Stimulated activated CD8-positive, alpha-beta memory T cell treated with anti-CD3 and anti-CD28 coated beads, Interleukin-7, amount 100 ng/mL, for 1 hour (primary cell): ENCODE measurements at places on chromosomes 1 and 21.

DNA sequence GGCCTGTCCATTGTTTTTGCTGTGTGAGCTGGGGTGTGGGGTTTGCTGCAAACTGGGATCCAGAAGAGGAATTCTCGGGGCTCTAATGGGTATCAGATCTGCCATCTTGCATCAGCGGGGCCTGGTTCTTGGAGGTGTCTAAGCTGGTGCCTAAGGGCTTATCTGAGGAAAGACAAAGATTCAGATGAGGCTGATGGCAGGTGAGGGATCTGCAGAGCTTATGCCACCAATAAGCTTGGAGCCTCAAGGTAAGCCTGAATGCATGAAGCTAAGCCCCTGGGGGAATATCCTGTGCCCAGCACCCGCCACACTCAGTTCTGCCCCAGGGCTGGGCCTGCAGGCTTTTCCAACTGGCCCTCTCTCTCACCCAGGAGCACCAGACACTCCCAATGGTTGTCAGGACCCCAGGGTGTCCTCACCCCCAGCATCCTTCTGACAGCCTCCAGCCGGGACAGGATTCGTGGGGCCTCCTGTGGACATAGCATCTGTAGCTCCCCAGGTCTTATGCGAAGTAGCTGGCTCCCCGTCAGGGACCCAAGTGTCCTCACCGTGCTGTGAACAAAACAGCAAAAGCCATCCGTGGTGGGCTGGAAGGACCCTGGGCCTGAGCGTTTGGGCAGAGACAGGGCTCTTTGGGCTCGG lies 9.5 kb upstream of the GSTM3 start:
- DNase-seq, result no peak

GRCh38 chr1:93690921-93691789 lies 9.5 kb upstream of the BCAR3 start:
- DNase-seq, result no peak

DNA sequence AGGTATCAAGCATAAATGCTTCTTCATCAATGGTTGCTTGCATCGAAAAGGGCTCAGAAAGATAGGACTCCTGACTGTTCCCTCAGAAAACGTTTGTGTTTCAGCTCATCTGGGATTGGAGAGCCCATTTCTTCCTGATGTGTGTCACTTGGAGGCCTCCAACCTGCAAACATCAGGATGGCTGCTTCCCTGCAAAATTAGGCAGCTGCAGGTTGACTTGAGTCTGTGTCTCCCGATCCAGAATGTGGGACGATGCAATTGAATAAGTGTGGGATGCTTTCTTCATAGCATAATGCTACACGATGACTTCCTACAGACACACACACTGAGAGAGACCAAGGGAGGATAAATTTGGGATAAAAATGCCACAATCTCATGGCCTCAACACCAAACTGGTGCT lies 42.2 kb downstream of the OLIG1 start:
- no peak for DNase-seq

DNA sequence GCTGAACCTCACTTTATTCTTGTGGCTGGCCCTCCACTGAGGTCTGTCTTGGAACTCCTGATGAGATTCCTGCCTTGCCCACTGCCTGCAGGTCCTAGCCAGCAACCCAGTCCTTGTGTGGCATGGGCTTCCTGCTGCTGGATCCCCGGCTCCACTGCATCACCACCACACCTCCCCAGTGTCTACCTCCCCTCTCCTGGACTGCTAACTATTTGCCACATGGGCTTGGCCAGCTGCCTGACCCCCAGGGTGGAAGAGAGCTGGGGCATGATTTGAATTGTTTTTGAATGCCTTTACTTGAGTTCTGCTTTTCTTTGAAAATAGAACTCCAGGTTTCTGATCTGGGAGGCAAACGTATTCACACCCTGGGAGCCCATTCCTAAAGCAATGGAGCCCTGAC lies 41.2 kb downstream of the SPAG17 start:
- DNase-seq, result no peak

GRCh38 chr1:14320986-14321385 lies 277.5 kb upstream of the KAZN start:
- DNase-seq, result no peak

GRCh38 chr1:66033781-66034180 lies 241.1 kb downstream of the PDE4B start:
- DNase-seq, result no peak

- DNase-seq, result no peak
Observed at GRCh38 chr21:44761011-44761729, 40.5 kb downstream of the UBE2G2 start.

DNA sequence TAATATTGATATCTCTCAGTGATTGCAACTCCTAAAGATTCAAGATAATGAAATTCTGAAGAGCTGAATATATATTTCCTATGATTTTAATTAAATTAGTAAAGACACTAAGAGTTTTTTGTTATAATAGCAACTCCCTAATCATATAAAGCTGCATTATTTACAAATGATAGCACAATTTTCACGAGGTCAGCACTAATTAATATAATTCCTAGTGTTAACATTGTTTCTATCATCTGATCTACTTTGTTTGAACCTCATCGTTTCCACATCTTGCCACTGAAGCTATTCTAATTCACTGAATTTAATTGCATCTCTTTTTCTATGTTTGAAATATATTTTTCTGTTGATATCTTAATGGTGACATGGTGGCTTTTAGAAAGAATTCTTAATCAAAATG lies 279.1 kb upstream of the ADGRL4 start:
- no peak for DNase-seq

DNA sequence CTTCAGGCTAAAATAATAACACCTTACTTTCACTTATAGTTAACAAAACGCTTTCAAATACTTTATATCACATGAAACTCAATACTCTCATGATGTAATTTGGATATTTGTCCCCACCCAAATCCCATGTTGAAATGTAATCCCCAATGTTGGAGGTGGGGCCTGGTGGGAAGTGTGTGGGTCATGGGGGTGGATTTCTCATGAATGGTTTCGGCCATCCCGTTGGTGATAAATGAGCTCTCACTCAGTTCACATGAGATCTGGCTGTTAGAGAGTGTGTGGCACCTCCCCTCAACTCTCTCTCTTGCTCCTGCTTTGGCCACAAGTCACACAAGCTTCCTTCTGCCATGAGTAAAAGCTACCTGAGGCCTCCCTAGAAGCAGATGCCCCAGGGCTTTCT lies 22.5 kb upstream of the PTGFRN start:
- no peak for DNase-seq

- no peak for DNase-seq
Observed at GRCh38 chr1:160636076-160636475, 10.8 kb downstream of the SLAMF1 start.

DNA sequence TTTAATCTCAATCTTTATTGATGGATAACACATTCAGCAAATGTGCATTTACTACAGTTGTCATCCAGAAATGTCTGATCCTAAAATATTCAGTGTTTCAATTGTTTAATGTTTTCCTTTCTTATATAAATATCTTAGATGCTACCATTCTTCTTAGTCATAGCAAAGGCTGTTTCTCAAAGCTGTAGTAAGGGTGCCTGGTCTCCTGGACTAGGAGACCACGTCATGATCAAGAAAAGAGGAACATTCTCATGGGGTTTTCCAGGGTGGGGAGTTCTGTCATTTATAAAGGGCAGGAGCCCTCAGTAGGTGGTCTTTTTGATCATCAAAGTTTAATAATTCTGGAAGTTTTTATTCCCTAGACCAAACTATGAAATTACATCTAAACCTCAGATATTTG lies 292.8 kb downstream of the HMCN1 start:
- no peak for DNase-seq

GRCh38 chr1:116987256-116987555 lies 14.4 kb upstream of the CD101 start:
- peak; percentile 18 for DNase-seq

DNA sequence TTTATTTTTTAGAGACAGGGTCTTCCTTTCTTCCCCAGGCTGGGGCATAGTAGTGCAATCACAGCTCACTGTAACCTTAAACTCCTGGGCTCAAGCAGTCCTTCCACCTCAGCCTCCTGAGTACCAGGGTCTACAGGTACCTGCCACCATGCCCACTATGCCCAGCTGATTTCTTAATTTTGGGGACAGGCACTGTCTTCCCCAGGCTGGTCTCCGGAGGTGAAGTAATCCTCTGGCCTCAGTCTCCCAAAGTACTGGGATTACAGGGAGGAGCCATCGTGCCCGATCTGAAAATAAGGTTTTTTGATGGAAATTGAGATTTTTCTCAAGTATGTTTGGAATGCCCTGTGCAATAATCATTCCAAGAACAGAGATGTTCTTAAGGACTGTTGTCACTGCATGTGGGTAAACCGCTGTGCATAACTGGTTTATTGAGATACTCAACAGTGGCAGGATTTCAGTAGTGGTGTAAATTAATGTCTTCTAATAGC lies 934 bp upstream of the MSH4 start:
- no peak for DNase-seq

DNA sequence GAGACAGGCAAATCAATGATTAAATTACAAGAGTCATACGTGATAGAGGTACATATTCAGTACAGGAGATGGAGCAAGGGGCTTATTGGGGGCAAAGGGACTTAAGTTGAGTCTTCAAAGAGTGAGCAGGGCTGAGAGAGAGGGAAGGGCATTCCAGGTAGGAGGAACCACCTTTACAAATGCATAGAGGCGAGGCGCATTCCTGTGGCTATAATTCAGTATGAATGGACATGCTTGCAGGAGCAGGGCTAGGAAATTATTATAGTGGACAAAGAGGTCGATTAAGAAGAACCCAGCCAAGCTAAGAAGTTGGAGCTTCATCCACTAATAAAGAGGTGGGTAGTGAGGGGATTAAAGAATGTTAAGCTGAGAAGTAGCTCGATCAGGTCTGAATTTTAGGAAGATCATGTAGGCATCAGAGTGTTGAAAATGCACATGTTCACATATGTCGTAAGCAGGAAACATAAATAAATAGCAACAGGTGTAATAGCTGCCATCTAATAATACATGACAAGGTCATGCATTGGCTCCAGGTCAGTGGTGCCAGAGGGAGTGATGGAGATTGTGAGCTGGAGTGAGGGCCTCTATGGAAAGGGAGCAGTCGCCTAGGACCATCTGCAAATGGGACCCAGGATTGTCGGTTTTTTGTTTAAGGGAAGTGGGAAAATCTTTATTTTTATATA lies 12.0 kb upstream of the HNRNPU start:
- no peak for DNase-seq

DNA sequence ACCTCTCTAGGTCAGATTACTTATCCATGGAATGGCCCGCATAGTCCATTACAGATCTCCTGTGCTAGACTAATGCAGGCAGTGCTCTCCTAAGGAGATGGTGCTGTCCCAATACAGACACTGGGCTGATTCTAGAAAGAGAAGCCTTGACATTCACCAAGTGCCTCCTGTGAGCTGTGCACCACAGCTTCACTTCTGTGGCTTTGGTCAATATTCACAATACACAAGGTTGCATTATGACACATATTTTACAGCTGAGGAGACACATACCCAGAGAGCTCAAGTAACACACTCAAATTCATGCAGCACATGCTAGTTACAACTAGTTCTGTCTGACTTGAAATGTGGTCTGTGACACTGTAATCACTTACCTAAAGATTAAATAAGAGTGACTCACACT lies 59.4 kb upstream of the LRRC8B start:
- no peak for DNase-seq

- no peak for DNase-seq
Observed at GRCh38 chr1:109661391-109661790, 5.5 kb downstream of the GSTM4 start.

DNA sequence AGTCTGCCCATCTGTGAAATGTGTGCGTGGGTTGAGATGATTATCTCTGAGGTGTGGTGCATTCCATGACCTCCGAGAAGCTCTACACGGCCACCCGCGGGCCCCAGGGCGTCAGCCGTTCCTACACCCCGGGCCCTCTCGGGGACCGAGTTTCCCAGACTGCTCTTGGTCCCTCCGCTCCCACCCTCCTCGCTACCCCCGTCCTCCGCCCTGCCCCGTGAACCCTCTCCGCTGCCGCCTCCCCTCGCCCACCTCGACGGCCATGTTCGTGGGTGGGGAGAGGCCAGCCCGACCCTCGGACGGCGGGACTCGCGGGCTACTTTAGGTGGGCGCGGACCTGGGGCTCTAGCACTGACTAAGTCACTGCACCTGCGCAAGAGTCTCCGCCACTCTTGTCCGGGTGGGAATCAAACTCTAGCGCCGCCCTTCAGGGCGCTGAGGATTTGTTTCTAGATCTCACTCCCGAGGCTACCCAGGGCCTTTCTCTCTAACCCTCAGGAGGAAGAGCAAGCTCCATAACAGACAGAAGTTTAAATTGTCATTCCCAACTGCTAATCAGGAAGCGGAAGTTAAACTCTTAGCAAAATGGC lies 47.7 kb upstream of the VWA5B1 start:
- no peak for DNase-seq

DNA sequence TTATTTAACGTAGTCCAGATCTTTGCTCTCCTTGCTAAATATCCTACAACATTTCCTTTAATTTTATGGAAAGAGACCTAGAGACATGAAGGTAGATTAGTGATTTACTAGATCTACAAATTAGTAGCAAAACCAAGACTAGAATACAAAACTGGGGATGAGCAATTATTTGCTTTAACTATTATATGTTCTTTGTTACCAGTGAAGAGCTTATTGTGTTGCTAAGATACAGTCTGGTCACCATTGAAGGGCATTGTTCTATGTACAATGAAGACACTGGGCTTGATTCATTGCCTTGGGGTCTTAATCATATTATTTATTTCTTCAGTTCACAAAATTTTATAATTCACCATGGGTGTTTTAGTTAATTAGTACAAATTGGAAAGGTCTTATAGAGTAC lies 88.3 kb downstream of the S1PR1 start:
- no peak for DNase-seq

DNA sequence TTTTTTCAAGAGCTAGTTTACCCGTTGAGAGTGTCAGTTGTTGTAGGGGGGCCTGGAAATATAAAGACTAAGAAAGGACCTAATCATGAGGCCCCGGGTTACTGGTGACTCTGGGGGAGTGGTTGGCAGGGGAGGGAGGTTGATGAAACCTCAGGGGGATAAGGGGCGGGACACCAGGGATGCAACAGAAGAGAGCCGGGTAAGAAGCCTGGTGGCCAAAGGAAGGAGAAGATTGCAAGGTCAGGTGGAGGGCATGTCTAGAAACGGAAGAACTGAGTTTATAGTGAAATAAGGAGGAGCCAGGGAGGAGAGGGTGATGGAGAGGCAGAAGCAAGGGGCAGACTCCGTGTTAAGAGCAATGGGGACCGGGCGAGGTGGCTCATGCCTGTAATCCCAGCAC lies 12.5 kb upstream of the SPOCD1 start:
- DNase-seq, result no peak

DNA sequence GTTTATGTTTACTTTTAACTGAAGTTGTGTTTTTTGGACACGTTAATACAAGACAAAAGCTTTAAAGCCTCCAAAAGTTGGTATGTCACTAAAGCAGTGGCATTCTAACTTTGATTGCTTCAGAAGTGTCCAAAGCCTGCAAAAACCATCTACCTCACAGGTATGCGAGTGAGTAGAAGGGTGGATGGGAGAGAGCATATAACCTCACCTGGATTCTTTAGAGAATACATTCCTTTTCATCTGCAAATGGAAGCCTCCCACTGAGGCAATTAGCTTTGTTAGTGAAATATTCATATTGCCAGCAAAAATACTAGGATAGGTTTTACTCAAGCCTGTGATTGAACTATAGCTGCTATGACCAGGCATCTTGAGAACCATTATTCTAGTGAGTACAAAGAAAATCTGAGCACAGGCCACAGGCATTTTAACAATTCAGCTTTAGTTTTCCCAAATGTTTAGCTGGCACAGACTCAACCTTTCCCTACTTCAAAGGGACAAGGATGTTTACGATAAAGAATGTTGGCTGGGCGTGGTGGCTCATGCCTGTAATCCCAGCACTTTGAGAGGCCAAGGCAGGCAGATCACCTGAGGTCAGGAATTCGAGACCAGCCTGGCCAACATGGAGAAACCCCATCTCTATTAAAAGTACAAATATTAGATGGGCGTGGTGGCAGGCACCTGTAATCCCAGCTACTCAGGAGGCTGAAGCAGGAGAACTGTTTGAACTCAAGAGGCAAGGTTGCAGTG lies 39.7 kb downstream of the MAP3K21 start:
- no peak for DNase-seq
